ENCODE measurements at places on chromosomes 5 and 9.
A peak's percentile ranks its signal among the peaks of the same experiment; 100 is the strongest.

DNA sequence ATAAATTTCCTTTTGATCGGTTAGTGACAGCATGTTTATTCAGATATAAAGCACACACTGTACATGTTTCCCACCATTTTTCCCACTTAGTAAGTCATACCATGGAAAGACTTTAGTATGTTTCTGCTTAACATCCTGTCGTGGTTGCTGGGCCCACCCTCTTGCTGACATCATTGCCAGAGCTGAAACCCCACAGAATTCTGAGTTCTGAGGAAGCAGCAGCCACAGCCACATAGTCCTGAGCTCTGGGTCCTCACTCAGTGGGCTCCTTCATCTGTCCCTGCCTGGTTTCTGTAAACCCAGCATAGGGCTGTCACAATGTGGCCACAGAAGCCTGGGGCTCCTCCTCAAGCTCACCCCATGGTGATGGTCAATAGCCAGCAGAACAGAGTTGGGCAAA, 441.5 kb downstream of the ENC1 start:
- DNase-seq, result no peak

GRCh38 chr5:90055831-90056328, 353.7 kb downstream of the CETN3 start:
- DNase-seq, result peak; percentile 64

- no peak for DNase-seq
Observed at GRCh38 chr5:139523635-139524445, 37.3 kb upstream of the UBE2D2 start.

DNA sequence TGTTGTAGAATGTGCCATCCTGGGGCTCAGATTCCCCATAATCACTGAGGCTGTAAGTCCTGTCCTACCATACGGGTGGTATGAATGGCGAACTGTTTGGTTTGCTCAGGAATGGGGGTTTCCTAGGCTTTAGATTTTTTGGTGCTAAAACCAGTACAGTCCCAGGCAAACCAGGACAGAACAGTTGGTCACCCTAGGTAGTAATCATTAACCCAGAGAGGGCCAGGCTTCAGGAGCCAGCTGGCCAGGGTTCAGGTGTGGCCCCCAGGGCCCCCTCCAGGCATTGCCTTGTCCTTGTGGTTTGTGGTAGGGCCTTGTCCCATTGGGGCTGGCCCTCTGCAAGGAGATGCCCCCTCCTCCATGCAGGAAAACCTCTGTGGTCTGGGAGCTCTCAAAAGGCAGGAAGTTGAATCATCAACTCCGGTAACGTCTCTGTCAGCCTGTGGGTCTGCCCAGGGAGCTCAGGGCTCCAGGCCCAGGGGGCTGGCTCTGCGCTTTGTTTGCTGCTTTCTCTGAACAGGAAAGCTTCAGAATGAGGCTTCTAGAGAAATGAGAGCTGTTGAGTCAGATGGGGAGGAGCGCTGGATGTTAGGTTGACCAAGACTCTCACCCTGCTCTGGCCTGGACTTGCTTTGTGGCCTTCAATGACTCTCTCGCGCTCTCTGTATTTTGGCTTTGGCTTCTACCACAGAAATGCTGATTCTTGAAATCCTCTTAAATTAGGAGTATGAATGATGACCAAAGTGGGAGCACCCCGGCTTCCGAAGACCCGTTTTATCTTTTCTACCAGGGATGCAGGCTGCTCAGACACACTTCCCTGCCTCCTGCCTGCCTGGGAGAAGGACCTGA, 22.2 kb upstream of the JADE2 start:
- DNase-seq, result peak; percentile 62

- peak; percentile 50 for DNase-seq
Observed at GRCh38 chr9:83706676-83707517, 861 bp downstream of the UBQLN1 start.

DNA sequence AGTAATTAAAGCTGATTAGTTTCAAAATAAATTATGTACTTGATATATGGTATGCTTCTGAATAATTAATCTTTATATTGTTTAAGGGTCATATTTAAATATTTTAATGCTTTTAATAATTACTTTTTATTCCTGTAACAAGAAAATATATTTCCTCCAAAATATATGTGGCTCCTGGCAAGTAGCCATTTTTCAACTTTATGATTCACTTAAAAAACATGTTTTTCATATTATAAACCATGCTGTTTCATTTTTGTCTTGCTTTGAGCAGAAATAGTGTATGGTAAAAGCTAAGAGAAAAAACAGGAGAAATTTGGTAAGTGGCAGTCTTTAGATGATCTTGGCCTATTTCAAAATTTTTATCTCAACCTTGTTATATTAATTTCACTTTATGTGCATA, 14.6 kb downstream of the SPATA9 start:
- DNase-seq, result no peak

GRCh38 chr9:118003240-118003639, 299.0 kb downstream of the TLR4 start:
- DNase-seq, result no peak

- DNase-seq, result no peak
Observed at GRCh38 chr9:33455945-33456344, 8.6 kb upstream of the AQP3 start.

GRCh38 chr5:149013796-149014195, 49.1 kb downstream of the SH3TC2 start:
- DNase-seq, result no peak

DNA sequence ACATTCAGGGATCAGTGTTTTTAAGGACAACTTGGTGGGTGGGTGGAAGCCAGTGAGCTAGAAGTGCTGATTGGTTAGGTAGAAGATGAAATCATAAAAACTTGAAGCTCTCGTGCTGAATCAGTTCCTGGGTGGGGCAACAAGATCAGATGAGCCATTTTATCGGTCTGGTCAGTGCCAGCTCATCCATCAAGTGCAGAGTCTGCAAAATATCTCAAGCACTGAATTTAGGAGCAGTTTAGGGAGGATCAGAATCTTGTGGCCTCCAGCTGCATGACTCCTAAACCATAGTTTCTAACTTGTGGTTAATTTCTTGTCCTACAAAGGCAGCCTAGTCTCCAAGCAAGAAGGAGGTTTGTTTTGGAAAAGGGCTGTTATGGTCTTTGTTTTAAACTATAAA, 166.4 kb downstream of the FAM170A start:
- no peak for DNase-seq

DNA sequence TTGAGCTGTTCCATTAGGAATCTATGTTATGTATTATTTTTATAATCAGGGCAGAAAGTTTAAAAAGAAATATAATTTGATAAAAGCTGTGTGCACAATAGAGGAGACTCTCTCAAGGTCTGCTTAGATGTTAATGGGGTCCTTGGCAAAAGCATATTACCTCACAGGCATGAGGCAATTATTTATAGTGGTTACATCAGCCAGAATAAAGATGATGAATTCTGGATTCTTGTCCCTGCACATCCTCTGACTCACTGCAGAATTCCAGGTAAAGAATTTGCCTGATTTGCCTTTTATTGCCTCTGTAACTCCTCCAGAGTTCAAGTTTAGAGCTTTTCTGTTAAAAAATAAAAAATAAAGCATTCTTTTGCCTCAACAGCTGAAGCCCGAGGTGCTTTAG, 253.6 kb downstream of the MAST4 start:
- no peak for DNase-seq

GRCh38 chr9:86355814-86356213, 1.6 kb upstream of the TUT7 start:
- peak; percentile 5 for DNase-seq

- no peak for DNase-seq
Observed at GRCh38 chr9:34337403-34337802, 8.0 kb downstream of the NUDT2 start.

DNA sequence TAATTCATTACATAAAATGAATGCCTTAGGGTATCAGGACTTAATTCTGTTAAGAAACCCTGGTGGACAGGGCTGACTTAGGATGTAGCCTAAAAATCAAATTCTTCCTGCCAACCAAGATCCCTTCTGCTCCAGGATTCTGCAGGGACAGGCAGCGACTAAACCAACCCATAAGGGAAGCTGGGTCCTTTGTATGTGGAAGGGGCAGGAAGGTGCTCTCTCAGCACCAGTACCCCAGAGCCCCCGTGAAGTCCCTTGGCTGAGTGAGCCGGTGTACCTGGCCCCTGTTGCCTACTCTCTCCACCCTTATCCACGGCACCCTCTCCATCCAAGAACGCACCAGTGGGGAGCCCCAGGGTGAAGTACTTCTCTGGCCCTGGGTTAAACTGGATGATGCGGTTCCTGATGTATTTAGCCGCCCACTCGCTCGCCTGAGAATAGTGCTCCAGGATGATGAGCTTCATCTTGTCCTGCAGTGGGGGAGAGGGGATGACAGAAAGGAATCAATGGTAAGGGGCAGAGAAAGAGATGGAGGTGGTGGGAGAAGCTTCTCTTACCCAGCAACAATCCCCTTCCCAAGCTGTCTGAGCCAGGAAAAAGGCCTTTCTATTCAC, 1.1 kb downstream of the GNPDA1 start:
- no peak for DNase-seq

DNA sequence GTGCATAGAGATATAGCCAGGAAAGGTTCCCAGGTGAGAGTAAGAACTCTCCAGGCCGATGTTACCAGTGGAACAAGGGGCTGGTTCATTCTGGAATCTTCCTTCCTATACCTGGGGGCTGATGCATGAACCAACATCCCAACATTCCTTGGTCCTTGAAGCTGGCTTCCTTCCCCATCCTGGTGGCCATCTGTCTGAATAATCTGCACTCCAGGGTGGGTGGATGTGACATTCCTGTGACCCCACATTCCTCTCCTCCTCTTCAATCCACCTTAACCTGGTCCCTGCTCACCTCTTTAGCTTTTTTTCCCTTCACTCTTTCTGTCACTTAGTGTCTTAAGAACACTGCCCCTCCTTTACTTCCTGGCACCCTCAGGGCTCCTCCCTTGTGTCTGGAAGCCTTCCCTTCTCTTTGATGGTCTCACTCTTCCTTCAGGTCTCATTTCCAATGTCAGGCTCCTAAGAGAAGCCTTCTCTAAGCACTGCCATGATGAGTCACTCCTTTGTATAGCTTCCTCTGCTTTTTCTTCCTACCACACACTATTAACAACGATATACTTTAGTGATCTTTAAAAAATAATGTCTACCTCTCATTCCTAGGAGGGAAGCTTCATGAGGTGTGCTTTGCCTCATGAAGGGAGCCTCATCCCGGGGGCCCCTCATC, 80.3 kb downstream of the BOD1 start:
- no peak for DNase-seq

GRCh38 chr9:106583751-106584150, 279.2 kb upstream of the ZNF462 start:
- DNase-seq, result no peak

Data from Caco-2 (cell line).